ENCODE measurements at places on chromosomes 12 and 14. TPM values are rescaled to one million over a fixed set of nuclear protein-coding genes. Genes with fewer than 3 reads are reported as not detected.

Gene SLC17A8
- not detected for total RNA-seq

Gene SLC8B1
- total RNA-seq = 9.0 TPM

Gene IFI27
- total RNA-seq = 0.25 TPM

Gene ZNF740
- total RNA-seq = 18.9 TPM

Gene SMARCD1
- 62.5 TPM for total RNA-seq

Gene ARMH4
- total RNA-seq = 0.30 TPM

Gene NCKAP5L
- total RNA-seq = 6.5 TPM

Gene BCL11B
- total RNA-seq = 0.24 TPM

Gene PTCSC3
- total RNA-seq = not detected

Gene CCND2
- not detected for total RNA-seq

Gene FAR2
- not detected for total RNA-seq
